NCI-H2029 treated with DMSO at 0.1 percent for 48 hours (cell line): ENCODE measurements at places on chromosomes 4 and X.

- DNase-seq: no peak
These were observed 69.3 kb upstream of the HS3ST1 start for GRCh38 chr4:11497972-11498371.

GRCh38 chrX:1424147-1424851, 28.4 kb downstream of the ASMTL start:
- no peak for DNase-seq

- DNase-seq: peak; percentile 69
These were observed 334.3 kb upstream of the GATB start for GRCh38 chr4:152094970-152095700.

DNA sequence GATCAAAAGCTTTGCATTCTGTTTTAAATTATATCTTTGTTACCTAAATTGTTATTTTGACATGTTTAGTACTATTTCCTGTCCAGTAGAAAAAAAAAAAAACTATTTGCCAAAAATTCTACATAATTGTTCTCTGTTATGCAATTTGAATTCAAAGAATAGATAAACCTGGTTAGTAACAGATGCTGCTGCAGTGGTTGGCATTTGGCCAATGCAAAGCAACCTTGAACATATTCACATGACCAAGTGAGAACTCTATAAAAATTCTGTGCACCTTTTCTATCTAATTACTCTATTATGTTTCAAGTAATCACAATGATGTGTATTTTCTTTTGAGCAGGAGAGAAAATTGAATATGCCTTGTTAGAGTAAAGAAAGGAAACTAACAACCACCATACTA, 1473.4 kb downstream of the RPA4 start:
- no peak for DNase-seq

GRCh38 chr4:79652738-79653137, 244.7 kb upstream of the GK2 start:
- DNase-seq: no peak
